Ascending aorta (tissue), 2 donors: ENCODE measurements at places on chromosomes 2 and 18. TPM values are rescaled to one million over a fixed set of nuclear protein-coding genes. Genes with fewer than 3 reads are reported as not detected.

ARHGAP15 gene
- 1.4 TPM for total RNA-seq

DNA sequence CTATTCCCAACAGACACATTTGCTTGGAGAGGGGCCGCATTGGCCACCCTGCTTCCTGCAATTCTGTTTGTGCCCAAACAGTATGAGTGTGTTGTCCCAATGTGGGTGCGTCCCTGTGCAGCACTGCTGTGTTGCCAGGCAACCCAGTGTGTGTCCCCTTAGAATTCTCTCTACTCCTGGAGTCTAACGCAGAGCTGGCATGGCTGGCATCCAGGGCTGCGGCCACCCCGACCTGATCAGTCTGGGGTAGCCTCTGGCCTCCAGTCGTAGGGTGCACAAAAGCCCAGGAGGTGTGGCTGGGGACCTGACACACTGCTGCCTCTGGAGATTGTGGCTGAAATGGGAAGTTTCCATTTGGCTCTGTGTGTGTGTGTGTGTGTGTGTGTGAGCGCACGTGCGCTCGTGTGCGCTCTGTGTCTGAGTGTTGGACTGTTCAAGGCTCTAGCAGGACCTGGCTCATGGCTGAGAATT, 48.0 kb downstream of the TEX44 start:
- H3K4me3 ChIP-seq: peak overlapping the region; percentile 21
- H3K4me1 ChIP-seq: peaks cover 21% of the 10 kb centered on the region
- H3K27ac ChIP-seq: peak overlapping the region; percentile 91
- DNase-seq: peak; percentile 18

DNA sequence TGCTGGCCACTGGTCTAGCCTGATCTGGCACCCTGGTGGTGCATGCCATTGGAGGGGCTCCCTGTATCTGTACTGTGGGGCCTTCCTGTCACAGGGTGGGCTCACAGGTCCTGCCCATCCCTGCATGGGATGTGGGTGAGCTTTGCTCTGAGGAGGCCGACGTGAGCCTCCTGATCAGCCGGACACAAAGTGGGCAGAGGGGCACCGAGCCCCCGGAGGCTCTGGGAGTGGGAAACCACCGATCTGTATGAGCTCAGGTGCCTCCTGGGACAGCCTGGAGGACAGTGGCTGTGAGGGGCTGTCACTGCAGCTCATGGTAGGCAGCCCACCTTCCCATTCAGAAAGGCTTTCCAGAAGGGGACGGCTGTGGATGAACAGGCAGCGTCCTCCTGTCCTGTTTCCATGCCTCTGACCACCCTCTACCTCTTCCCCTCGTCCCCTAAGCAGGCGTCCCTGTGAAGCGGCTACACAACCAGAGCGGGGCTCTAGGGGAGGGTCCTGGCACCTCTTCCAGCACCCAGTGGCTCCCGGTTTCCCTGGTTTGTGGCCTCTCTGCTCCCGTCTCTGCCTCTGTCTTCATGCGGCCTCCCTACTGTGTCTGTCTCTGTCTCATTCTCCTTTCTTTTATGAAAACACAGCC, 112.5 kb upstream of the OTOS start:
- no peak for DNase-seq
- no peaks in the 10 kb centered on the region for H3K36me3 ChIP-seq
- H3K4me3 ChIP-seq: no peak overlapping the region
- H3K27ac ChIP-seq: peak overlapping the region; percentile 93

RBM43 gene
- 0.96 TPM for total RNA-seq

CD8B2 gene
- total RNA-seq: not detected

DNA sequence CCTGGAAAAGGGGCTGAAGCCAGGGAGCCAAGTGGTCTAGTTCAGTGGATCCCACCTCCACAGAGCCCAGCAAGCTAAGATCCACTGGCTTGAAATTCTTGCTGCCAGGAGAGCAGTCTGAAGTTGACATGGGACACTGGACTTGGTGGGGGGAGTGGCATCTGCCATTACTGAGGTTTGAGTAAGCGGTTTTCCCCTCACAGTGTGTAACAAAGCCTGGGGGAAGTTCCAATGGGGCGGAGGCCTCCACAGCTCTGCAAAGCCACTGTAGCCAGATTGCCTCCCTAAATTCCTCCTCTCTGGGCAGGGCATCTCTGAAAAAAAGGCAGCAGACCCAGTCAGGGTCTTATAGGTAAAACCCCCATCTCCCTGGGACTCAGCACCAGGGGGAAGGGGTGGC, 144.4 kb downstream of the PTPRM start:
- H3K27me3 ChIP-seq: no peaks in the 10 kb centered on the region
- DNase-seq: no peak
- H3K36me3 ChIP-seq: no peaks in the 10 kb centered on the region
- no peaks in the 10 kb centered on the region for H3K4me1 ChIP-seq

GRCh38 chr2:64699712-64700111, 46.0 kb upstream of the SERTAD2 start:
- H3K36me3 ChIP-seq: no peaks in the 10 kb centered on the region
- H3K4me3 ChIP-seq: no peak overlapping the region
- no peak for DNase-seq
- H3K4me1 ChIP-seq: peaks cover 6% of the 10 kb centered on the region
- no peaks in the 10 kb centered on the region for H3K27me3 ChIP-seq

DNA sequence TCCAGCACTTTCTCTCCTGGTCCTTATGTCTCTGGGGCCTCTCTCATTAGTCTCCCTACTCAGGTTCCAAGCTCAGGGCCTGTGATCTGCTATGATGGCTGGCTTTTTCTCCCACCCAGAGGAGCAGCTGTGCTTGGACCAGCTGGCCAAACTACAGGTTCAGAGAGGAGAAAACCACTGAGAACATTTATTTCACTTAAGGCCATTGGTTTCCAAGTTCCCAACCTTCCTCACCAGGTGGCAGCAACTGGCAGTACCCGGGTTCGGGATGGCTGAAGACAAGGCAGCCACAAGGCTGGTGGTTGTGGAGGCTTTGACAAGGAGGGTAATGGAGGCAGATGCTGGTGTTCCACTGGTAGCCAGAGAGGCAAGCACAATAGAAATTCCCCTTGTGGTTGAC, 29.9 kb upstream of the SELENOI start:
- H3K4me1 ChIP-seq: no peaks in the 10 kb centered on the region
- H3K27me3 ChIP-seq: no peaks in the 10 kb centered on the region
- no peaks in the 10 kb centered on the region for H3K36me3 ChIP-seq
- H3K27ac ChIP-seq: no peak overlapping the region
- H3K4me3 ChIP-seq: no peak overlapping the region
- DNase-seq: no peak

LRRTM1 gene
- total RNA-seq: 6.7 TPM

GRCh38 chr18:36186461-36187192, 670 bp upstream of the MOCOS start:
- no peak overlapping the region for H3K27ac ChIP-seq
- peak overlapping the region; percentile 64 for H3K4me3 ChIP-seq
- H3K36me3 ChIP-seq: no peaks in the 10 kb centered on the region
- DNase-seq: peak; percentile 66
- no peaks in the 10 kb centered on the region for H3K27me3 ChIP-seq

DNA sequence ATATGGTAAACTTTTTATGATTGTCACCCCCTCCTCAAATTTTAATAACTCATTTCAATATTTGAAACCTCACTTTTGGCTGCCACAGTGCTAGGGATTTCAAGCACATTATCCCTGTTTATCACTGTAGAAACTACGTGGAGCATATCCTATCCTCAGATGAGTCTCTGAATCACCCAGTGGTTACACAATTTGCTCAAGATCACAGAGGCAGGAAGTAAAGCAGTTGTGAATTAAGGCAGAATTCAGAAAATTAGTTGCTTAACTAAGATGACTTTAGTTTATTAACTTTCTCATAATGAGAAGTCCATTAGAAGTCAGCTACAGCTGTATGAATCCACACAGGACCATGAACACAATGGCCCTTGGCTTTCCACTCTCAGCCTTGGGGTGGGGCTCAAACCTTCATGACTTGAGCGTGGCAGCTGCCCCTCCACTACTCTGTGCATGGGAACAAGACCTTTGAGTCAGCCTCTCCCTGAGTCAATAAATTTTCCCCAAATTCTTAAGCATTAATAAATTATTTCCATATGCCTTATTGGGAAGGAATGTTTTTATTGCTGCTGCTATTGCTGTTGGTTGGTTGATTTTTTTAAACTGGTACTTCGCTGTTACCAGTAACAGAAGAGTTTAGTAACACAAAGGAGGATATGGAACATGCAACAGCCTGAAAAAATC, 369.0 kb downstream of the CBLN2 start:
- DNase-seq: no peak
- no peaks in the 10 kb centered on the region for H3K36me3 ChIP-seq
- no peak overlapping the region for H3K27ac ChIP-seq
- H3K27me3 ChIP-seq: no peaks in the 10 kb centered on the region

DNA sequence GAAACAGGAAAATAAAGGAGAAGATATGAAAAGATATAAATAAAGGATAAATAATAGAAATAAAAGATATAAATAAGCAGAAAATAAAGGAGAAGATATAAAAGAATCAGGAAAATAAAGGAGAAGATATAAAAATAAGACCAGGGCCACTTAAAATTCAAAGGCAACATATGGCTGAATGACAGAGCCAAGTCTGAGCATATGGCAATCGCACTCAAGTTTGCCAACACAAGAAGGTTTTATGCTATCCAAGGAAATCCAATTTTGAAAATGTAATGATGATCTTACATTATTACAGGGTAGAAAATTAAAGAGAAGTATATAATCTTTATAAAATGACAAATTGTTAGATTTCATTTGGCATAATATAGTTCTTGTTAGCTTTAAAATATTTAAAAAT, 33.6 kb downstream of the USP40 start:
- H3K4me1 ChIP-seq: no peaks in the 10 kb centered on the region
- no peak for DNase-seq
- H3K4me3 ChIP-seq: no peak overlapping the region
- H3K27ac ChIP-seq: no peak overlapping the region
- peaks cover 44% of the 10 kb centered on the region for H3K36me3 ChIP-seq

GRCh38 chr2:233032551-233033320, at the start of gene NEU2:
TSS of gene NEU2 (plus strand) at chr2:233032672. CDS start at chr2:233032672, 0 bp downstream.
- no peak within 1 kb of the TSS for H3K4me3 ChIP-seq
- DNase-seq: no peak
- H3K27me3 ChIP-seq: no peaks in the 10 kb centered on the region
- no peaks in the 10 kb centered on the region for H3K36me3 ChIP-seq
- H3K4me1 ChIP-seq: peaks cover 4% of the 10 kb centered on the region
- no peak within 1 kb of the TSS for H3K27ac ChIP-seq

CFAP210 gene
- not detected for total RNA-seq

DNA sequence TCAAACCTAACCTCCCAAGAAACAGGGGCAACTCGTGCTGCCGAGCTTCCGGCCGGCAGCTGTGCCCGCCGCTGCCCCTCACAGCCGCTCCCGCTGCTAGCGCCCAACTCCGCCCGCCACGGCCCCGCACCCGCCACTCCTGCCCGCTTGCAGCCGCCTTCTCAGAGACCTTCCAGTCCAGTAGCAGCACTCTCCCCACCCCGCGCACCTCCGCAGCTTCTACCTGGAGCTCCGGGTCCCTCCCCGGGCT, 722 bp upstream of the C2orf15 start:
- no peaks in the 10 kb centered on the region for H3K4me1 ChIP-seq
- H3K4me3 ChIP-seq: peak overlapping the region; percentile 80
- DNase-seq: no peak
- H3K27me3 ChIP-seq: no peaks in the 10 kb centered on the region

DNA sequence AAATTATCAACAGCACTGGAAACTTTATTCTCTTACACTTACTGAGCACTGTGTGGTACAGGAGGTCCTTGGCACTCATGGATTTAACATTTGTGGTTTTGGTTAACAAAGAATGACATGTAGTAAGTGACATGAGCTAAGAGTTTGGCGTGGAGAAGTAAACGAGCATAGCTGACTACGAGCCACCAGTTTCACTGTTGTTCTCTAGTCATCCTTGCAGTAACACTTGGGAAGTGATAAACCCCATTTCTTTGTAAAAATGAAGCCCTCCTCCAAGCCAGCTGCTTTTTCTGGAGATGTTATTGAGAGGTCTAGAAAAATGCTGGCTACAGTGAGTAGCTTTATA, 32.7 kb downstream of the QPCT start:
- no peaks in the 10 kb centered on the region for H3K4me1 ChIP-seq
- H3K36me3 ChIP-seq: no peaks in the 10 kb centered on the region
- H3K27ac ChIP-seq: no peak overlapping the region
- no peak for DNase-seq
- H3K27me3 ChIP-seq: no peaks in the 10 kb centered on the region

MAT2A gene
- 91.7 TPM for total RNA-seq

- H3K27ac ChIP-seq: no peak overlapping the region
- H3K4me1 ChIP-seq: no peaks in the 10 kb centered on the region
- no peaks in the 10 kb centered on the region for H3K36me3 ChIP-seq
- DNase-seq: no peak
- no peaks in the 10 kb centered on the region for H3K27me3 ChIP-seq
Measured at GRCh38 chr18:52716973-52717372, 377.0 kb downstream of the DCC start.

FSHR gene
- total RNA-seq: not detected

DNA sequence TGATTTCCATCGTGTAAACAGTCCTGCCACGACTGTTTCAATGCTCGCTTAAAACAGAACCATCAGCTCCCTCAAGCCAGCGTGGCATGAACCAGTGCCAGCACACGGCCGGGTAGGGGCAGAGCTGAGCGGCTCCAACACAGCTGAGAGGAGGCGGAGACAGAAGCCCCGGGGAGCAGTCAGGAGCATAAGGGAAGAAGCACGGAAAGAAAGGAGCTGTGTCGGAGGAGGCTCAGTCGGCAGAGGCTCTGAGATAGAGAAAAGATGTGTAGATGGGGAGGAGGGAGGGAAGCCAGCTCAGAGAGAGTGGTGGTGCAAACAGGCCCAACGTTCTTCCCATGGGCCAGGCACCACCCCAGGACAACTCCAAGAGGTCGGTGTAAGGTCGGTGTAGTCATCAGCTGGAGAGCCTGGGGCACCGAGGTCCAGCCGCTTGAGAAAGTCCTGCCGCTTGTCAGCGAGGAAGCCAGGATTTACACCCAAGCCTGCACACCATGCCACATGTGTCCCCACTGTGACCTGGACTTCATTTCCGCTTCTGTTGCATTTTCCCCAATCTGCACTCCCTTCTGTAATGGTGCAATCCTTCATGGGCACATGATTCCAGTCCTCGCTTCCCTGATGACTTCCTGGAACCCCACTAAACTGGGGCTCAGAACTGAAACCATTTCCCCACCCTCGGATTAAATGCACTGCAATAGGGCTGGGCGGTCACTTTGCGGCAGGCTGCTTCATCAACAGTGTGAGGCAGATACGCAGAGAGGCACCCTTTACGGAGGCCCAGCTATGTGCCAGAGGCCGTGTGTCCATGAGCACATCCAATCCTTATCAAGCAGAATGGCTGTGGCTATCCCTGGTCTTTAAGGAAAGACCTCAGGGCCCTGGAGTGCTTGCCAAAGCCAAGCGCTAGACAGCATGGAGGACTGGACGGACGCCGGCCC, 43.5 kb downstream of the CYP27C1 start:
- no peaks in the 10 kb centered on the region for H3K36me3 ChIP-seq
- no peak for DNase-seq
- H3K4me3 ChIP-seq: no peak overlapping the region
- peak overlapping the region; percentile 44 for H3K27ac ChIP-seq
- H3K27me3 ChIP-seq: no peaks in the 10 kb centered on the region

GRCh38 chr2:17930773-17931172, 52.3 kb downstream of the KCNS3 start:
- H3K27ac ChIP-seq: no peak overlapping the region
- peaks cover 17% of the 10 kb centered on the region for H3K36me3 ChIP-seq
- H3K27me3 ChIP-seq: no peaks in the 10 kb centered on the region
- H3K4me1 ChIP-seq: peaks cover 15% of the 10 kb centered on the region
- no peak overlapping the region for H3K4me3 ChIP-seq
- no peak for DNase-seq
